Mesothelial cell of epicardium (in vitro differentiated cells): ENCODE measurements at places on chromosomes 1 and 21. TPM values are rescaled to one million over a fixed set of nuclear protein-coding genes. Genes with fewer than 3 reads are reported as not detected.

Gene TTLL10
- 0.32 to 0.47 TPM in 2 of 3 replicates, not detected in the other for total RNA-seq

- H3K4me3 ChIP-seq, result no peak overlapping the region
- peaks cover 16% of the 10 kb centered on the region for H3K36me3 ChIP-seq
- DNase-seq, result no peak
These were observed 21.0 kb downstream of the EXO1 start for GRCh38 chr1:241869022-241869421.

DNA sequence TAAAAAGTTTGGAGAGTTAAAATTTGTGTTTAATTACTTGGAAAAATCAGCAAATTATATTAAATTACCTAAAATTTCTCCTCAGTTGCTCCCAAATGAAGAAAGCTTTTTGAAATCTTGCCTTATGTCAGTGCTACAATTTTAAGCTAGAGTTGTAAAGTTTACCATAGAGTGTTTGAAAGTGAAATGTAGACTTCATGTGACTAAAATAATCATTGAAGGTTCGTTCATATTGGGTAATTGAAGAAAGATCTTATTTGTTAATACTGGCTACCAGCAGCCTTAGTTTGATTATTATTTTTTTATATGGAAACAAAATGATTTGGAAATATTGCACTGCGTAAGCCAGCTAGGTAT, 4.4 kb downstream of the DYRK1A start:
- no peak for DNase-seq
- peaks cover 55% of the 10 kb centered on the region for H3K4me1 ChIP-seq
- H3K27me3 ChIP-seq, result no peaks in the 10 kb centered on the region
- H3K4me3 ChIP-seq, result no peak overlapping the region

DNA sequence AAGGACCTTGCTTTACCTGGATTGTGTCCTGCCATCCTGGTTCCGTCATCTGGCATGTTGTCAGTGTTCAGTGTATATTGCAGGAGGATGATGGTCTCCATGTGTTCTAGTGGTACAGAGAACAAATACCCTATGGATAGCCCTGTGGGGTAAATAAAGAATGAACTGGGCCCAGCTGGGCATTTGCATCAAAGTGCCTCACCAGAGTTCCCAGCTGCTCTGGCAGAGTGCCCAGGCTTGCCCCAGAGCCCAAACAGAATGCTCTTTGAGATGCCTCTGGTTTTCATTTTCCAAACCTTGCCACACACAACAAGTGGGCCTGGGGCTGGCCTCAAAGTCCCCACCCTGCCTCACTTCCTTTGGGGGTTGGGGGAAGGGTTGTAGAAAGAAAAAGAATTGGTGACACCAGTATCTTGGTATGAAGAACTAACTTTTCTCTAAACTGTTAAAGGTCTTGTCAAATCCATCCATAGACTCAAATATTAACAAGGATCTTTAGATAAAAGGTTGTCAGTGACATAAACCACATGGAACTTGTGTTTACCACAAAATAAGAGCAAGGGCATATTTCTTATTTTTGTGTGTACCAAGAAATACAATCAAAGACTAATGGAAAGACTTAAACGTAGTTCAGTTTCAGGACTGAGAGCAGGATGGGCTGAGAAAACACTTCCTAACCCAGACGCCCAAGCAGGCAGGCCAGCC, 82.2 kb downstream of the LMO4 start:
- no peaks in the 10 kb centered on the region for H3K36me3 ChIP-seq
- no peak for DNase-seq
- H3K27ac ChIP-seq, result no peak overlapping the region
- H3K4me1 ChIP-seq, result no peaks in the 10 kb centered on the region
- no peak overlapping the region for H3K4me3 ChIP-seq

GRCh38 chr21:16084776-16085364, 355.1 kb downstream of the USP25 start:
- H3K4me3 ChIP-seq, result no peak overlapping the region
- H3K36me3 ChIP-seq, result peaks cover 13% of the 10 kb centered on the region
- DNase-seq, result no peak
- H3K27ac ChIP-seq, result peak overlapping the region; percentile 79
- no peaks in the 10 kb centered on the region for H3K27me3 ChIP-seq

DNA sequence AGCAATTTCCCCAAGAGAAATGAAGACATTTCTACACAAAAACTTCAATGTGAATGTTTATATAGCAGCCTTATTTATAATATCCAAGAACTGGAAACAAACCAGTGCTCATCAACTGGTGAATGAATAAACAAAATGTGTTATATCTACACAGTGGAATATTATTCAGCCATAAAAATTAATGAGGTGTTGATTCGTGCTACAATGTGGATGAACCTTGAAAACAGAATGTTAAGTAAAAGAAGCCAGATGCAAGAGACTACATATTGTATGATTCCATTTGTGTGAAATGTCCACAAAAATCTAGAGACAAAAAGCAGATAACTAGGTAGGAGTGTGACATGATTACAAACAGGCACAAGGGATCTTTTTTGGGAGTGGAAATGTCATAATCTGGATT, 110.0 kb downstream of the CD247 start:
- H3K4me3 ChIP-seq, result no peak overlapping the region
- H3K27me3 ChIP-seq, result no peaks in the 10 kb centered on the region
- H3K36me3 ChIP-seq, result peaks cover 34% of the 10 kb centered on the region
- peaks cover 7% of the 10 kb centered on the region for H3K4me1 ChIP-seq

GRCh38 chr1:229579059-229579673, 20.7 kb upstream of the ABCB10 start:
- DNase-seq, result peak; percentile 40
- H3K36me3 ChIP-seq, result no peaks in the 10 kb centered on the region
- H3K4me3 ChIP-seq, result peak overlapping the region; percentile 5
- H3K27me3 ChIP-seq, result no peaks in the 10 kb centered on the region

DNA sequence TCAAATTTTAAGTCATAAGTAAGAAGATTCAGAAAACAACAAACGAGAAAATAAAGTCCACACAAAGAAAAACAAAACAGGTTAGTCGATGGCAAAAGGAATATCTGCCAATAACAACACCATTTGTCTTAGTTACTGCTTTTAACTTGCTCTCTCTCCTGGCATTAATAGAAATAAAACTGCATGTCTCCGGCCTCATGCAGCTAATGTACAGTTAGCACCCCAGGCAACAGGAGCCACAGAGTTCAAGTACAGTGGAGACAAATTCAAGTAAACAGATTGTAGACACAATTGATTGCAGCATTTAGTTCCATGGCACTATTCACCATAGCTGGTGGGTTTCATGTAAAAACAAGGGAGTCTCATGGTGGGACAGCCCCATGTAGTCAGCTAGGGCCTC, 33.5 kb downstream of the SUSD4 start:
- H3K27ac ChIP-seq, result no peak overlapping the region
- DNase-seq, result no peak
- no peaks in the 10 kb centered on the region for H3K36me3 ChIP-seq

GRCh38 chr21:36282568-36283230, 37.3 kb upstream of the MORC3 start:
- peaks cover 6% of the 10 kb centered on the region for H3K36me3 ChIP-seq
- no peaks in the 10 kb centered on the region for H3K27me3 ChIP-seq
- H3K4me3 ChIP-seq, result no peak overlapping the region
- DNase-seq, result no peak
- H3K4me1 ChIP-seq, result no peaks in the 10 kb centered on the region

GRCh38 chr1:165876121-165876520, 48.7 kb downstream of the UCK2 start:
- H3K4me3 ChIP-seq, result no peak overlapping the region
- H3K4me1 ChIP-seq, result no peaks in the 10 kb centered on the region
- no peak for DNase-seq
- no peak overlapping the region for H3K27ac ChIP-seq
- no peaks in the 10 kb centered on the region for H3K27me3 ChIP-seq

DNA sequence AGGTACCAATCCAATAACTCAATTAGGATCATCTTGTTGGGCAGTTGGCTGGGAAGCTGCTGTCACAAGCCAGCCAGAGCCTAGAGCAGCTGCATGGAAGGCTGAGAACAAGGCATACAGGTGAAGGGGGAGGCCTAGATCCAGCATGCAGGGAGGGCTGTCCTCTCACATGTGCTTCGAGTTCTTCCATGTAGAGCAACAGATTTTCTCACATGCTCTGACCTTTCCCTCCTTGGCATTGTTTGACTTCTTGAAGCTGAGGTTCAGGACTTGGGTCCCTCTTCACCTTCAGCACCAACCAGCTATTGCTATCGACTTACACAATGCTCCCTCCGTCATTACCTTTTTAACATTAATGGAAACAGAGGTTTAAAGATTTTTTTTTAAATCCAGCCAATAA, 257.7 kb downstream of the ATG4C start:
- H3K4me3 ChIP-seq, result no peak overlapping the region
- H3K4me1 ChIP-seq, result peaks cover 2% of the 10 kb centered on the region
- no peak for DNase-seq
